ENCODE measurements at places on chromosomes 7 and 10.

DNA sequence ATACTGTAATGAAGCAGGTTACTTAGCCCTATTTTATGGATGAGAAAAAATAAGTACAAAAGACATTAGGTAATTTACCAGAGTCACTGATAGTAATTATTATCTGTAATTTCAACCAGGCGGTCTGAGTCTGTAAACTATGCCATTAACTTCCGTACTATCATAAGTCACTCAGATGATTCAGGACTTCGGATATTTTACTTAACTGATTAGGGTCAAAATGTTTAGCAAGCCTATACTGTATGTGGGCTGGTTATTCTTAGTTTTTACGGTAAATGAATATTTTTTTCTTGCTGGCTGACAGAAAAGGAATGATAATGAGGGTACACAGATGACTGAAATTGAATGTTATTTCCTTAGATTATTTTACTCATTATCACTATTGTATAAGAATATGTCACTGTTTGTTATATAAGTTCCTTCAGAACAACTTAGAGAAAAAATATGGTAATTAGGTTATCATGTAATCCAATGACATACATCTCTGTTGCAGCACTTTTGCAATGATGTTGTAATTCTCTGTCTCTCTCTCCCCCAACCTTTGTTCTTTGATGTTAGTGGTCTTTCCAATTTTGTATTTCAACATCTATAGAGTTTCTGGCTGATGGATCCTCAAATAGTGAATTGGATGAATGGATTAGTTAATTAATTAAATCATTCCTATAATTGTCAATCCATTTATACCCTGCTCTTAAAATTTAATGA lies 165.6 kb downstream of the ZEB1 start:
- DNase-seq, result no peak

DNA sequence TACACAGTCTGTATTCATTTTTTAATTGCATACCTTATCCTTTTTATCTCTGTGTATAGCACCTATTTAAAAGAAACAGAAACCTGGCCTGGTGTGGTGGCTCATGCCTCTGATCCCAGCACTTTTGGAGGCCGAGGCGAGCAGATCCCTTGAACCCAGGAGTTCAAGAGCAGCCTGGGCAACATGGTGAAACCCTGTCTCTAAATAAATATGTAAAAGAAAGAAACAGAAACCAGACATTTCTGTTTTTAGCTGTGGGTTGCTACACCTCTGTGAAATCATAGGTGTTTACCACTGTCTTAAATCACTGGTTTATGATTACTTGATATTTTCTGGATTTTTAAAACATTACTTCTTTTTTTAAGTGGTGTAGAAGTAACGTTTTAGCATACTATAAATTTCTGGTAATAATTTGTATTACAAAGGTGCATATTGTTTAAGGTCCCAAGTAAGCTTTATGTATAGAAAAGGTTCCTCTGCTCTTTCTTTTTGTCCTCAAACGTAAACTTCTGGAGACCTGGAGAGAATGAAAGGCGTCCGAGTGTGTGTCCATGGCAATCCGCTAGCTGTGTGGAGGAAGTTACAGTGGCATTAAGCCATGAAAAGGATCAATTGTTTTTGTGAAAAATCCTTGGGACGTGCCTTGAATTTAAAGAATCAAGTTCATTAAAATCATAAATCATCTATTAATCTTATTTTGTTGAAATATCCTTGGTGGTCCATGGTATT lies 41.1 kb downstream of the PTPRZ1 start:
- DNase-seq, result no peak

- DNase-seq, result no peak
Observed at GRCh38 chr10:98096731-98097130, 37.7 kb upstream of the R3HCC1L start.

DNA sequence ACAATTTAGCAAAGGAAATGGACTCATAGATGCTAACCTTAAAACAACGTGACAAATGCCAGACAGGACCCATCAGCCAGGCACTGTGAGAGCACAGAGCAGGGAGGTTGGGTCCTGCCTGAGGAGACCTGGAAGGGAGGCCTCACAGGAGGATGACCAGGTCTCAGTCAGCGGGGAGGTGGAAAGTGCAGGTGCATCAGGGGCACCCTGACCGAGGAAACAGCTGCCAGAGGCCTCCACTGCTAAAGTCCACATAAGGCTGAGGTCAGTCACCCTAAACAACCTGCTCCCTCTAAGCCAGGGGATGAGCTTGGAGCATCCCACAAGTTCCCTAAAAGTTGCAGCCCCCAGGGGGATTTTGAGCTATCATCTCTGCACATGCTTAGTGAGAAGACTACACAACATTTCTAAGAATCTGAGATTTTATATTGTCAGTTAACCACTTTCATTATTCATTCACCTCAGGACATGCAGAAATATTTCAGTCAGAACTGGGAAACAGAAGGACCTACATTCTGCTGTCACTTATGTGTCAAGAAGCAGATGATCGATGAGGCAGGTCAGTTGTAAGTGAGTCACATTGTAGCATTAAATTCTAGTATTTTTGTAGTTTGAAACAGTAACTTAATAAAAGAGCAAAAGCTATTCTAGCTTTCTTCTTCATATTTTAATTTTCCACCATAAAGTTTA lies 157.6 kb upstream of the LANCL2 start:
- no peak for DNase-seq

DNA sequence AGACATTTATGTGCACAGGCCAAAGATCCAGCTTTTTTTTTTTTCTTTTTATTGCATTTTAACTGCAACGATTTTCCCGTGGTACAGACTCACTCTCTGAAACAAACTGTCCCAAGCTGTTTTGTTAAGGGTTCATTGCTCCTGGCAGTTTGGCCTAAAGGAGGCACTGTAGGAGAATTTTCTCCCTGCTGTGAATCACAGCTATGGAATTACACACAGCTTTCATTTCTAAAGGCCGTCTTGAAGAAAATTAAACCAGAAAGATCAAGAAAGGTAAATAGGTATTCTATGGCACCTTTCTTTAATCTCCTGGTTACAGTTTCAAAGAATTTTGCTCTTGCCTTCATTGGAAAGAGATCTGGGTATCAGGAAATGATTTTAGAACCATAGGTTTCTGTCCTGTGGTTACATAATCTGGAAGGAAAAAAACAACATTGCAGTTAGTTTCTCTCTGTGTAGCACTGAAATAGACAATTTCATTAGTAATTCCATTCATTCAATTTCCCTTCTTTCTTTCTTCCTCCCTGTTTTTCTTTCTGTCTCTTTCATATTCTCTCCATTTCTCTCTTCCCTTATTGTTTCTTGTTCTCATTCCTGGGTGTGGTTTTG lies 51.2 kb downstream of the PDK4 start:
- no peak for DNase-seq

DNA sequence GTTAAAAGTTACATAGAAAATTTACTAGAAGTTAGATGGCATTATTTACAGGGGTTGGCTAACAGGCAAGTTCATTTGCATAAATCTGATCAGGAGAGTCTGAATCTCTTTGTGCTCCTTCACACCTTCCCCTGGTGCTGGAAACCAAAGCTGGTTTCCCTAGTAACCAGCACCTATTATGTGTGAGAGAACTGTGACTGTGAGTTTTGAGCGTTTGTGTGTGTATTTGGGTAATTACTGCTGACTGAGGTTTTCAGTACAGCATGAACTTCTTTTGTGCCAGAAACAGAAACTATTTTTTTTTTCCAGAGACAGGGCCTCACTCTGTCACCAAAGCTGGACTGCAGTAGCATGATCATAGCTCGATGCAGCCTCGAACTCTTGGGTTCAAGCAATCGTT lies 10.3 kb upstream of the IFIT1B start:
- DNase-seq, result no peak

Data from T follicular helper cell (primary cell).